ENCODE measurements at places on chromosomes 3 and 15. TPM values are rescaled to one million over a fixed set of nuclear protein-coding genes. Genes with fewer than 3 reads are reported as not detected.
A peak's percentile ranks its signal among the peaks of the same experiment; 100 is the strongest.

The ZNF80 gene
- total RNA-seq: not detected

The PSTPIP1 gene
- not detected for total RNA-seq

The OCA2 gene
- total RNA-seq: not detected

The GOLGA8J gene
- total RNA-seq: not detected

The MESP1 gene
- total RNA-seq: 1.5 TPM

The LMAN1L gene
- not detected for total RNA-seq

The PLAAT1 gene
- 5.2 TPM for total RNA-seq

The ATG3 gene
- total RNA-seq: 42.2 TPM

The ISLR gene
- 0.39 TPM for total RNA-seq

The GABRB3 gene
- total RNA-seq: 0.05 TPM

The EPHB3 gene
- total RNA-seq: 0.19 TPM

The SOX14 gene
- total RNA-seq: not detected

DNA sequence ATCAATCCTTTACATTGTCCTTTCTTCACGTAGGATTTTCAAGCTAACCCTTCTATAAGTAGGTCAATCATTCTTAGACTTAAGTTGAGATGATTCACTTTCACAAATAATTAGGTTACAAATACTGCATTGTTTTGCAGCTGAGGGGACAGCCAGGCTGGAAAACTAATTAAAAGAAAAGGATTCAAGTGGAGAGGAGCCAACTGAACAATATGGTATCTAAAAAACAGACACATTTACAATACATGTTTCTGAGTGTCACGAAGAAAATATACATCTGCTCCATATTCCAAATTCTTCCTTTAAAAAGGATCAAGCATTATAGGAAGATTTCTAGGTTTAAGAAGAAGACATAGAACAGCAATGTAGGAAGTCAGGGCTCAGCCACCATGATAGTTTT is 70.2 kb downstream of the PEAK1 start:
- DNase-seq: no peak

DNA sequence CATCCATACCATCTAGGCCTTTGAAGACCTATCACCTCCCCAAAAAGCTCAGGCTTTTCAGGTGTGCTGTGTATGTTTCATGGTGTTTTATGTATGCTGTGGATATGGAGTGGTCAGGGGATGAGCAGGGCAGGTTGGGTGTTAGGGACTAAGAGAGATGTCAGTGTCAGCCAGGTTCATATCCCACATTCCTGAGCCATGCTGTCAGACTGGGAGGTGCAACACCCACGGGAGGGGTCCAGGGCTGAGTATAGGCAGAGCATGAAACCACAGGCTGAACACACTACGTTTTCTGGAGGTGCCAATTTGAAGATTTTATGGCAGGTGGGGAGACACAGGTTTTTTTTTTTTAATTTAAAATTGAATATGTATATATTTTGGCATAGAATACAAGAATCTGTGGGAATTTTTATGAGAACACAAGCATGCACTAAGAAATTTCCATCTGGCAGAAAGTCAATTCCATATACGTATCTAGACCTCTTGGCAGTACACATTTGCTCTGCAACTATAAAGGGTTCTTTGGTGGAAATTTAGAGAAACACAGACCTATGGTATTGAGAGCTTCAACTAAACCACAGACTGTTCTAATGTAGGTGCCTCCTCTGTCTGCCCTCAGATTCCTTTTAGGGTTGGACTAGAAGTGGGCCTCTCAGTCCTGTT is 101.9 kb upstream of the RNU6-1 start:
- DNase-seq: no peak

- no peak for DNase-seq
Observed at GRCh38 chr3:129021140-129021551, 20.0 kb downstream of the EFCC1 start.

DNA sequence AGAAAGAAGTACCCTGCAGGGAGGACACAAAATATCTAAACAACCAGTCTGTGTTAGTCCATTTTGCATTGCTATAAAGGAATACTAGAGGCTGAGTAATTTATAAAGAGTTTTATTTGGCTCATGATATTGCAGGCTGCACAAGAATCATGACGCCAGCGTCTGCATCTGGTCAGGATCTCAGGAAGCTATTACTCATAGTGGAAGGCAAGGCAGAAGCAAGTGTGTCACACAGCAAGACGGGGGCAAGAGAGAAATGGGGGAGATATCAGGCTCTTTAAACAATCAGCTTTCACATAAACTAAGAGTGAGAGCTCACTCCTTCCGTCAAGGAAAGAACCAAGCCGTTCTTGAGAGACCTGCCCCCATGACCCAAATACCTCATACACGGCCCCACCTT is 614.8 kb downstream of the ZIC1 start:
- DNase-seq: peak; percentile 75

GRCh38 chr3:60935709-60936108 is 315.5 kb downstream of the FHIT start:
- no peak for DNase-seq

DNA sequence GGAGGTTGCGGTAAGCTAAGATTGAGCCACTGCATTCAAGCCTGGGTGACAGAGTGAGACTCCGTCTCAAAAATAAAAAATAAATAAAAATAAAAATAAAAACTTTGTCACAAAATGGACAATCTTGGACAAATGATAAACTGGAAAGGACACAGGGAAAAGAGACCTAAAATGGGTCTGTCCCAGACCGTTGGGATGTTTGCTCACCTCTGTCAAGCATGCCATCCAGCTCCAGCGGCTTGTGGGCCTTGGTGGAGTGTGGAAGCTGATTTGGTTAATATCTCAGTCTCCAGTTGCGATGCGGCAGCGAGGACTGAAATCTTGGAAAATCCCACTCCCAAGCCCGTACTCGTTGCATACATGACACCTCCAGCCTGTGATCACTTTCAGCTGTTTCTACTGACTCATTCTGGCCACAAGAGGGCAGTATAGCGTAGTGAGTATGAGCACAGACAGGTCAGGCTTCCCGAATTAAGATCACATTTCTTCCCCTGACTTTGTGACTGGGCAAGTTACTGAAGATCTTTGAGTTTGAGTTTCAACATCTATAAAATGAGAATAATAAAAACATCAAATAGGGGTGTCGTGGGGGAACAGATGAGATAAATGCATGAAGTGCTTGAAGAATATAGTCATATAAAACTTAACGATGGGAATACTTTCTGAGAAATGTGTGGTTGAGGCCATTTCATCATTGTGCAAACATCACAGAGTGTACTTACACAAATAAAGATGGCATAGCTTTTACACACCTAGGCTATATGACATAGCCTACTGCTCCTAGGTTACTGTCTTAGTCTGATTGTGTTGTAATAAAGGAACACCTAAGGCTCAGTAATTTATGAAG is 19.6 kb upstream of the MOBP start:
- DNase-seq: peak; percentile 68

DNA sequence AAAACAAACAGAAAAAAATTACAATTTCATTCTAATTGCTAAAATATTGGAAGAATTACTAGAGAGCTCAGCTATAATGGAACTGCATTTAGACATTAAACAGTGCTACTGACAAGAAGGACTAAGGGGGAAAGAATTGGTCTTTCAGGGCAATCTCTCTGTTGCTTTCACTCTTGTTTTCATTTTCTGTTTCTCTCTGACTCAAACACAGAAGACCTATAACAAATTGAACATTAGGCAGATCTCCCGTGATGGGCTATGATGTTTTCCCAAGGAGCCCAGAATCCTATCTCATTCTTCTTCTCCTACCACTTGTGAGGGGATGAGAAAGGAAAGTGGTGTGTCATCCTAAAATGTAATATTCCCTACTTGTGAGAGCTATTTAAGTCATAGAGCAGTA is 358.0 kb upstream of the TGFBR2 start:
- DNase-seq: no peak

DNA sequence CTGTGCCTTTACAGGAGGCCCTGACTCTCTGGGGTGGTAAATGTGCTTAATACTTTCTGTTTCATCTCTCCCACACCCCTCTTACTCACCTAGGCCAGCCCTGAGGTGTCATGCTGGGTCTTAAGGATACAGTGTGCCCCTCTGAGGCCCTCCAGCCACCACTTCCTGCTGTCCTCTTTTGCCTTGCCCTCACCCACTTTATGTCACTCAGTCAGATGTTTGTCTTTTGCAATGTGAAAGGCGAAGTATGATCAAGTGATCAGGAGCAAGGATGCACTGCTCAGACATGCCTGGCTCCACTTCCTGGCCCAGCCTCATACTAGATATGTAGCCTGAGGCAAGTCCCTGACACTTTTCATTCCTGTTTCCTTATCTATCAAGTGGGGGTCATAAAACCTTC is 339.0 kb upstream of the NR2E3 start:
- DNase-seq: no peak

DNA sequence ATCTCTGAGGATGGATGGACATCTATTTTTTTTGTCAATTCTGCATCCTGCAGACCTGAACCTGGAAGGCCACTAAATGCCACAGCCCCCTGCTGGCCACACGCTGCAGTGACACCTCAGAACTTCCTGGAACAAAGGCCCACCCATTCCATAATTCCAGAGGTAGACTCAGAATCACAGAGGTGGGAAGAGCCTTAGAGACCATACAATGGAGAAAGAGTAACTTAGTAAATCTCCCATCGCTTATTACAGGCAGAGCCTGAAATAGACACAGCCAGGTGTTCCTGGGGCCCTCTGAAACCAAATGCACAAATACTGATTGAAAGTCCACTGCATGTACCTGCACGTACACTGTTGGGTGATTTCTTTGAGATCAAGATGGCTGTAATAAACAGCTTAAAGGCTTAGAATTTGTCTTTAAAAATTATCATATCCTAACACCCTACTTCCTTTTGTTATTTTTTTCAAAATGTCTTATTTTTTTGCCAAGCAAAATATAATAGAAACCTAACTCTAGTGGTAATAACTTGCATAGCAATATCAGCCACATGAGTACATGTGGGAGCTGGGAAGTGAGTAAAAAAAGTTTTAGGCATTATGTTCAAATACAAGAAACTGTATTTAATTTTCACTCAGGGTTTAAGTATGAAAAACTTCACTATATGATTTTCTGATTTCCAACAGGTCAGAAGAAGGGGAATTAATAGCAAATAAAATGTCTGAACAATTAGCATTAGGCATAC is 62.7 kb downstream of the EOMES start:
- DNase-seq: no peak

DNA sequence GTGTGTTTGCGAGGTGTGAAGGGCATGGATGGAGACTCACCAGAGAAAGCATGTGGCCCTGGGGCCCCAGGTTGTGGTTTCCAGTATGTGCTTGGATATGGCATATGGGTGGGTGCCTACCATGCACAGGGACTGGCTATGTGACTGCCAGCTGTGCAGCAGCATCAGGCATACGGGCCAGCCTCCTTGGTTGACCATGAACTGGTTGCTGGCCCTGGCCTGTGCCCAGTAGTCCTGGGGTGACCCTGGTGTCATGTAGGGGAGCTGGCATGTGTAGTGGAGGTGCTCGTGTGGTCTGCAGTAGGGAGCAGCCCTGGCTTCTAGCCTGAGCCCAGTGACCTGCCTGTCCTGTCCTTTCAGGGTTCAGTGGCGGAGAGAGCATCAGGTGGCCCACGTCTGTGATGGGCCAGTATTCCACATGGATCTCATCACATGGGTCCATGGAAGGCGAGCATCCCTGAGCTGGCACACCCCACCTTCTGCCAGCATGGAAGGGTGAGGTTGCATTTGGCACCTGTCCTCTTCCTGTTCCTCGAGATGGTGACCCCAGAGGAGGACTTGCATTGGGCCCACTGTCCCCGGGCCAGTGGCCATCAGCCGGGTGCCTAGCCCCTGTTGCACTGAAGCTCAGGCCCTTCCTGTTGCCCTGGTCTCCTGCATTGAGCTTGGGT is 228.9 kb downstream of the SNRPN start:
- DNase-seq: no peak

DNA sequence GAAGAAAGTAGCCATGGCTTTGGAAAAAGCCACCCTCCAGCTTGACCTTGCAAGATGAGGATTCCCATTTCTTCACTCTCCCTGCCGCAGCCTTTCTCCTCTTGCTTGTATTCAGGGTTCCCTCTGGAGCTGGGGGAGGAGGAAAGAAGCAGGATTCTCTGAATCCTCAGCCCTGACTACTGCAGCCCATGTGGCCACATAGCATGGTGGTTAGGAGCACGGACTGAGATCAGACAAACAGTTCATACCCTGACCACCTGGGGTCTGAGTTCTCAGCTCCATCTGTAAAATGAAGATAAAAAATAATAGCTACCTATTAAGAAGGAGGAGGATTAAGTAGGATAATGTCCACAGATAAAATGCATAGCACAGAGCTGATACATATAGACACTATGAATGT is 72.3 kb downstream of the NMD3 start:
- no peak for DNase-seq

All from glomerular endothelial cell (primary cell).